Naive thymus-derived CD4-positive, alpha-beta T cell (primary cell): ENCODE measurements at places on chromosomes 12 and 14. TPM values are rescaled to one million over a fixed set of nuclear protein-coding genes. Genes with fewer than 3 reads are reported as not detected.

- no peak for DNase-seq
Observed at GRCh38 chr14:89445273-89445973, 28.4 kb upstream of the FOXN3 start.

- DNase-seq = no peak
Observed at GRCh38 chr14:60245380-60246177, 3.4 kb upstream of the PPM1A start.

RNASE2 gene
- total RNA-seq = 22.4 TPM

PRICKLE1 gene
- 0.10 and 0.25 TPM in 2 replicates for total RNA-seq

TEX22 gene
- total RNA-seq = 2.4 TPM

- no peak for DNase-seq
Observed at GRCh38 chr12:1507308-1507707, 87.1 kb downstream of the FBXL14 start.

- DNase-seq = no peak
Observed at GRCh38 chr12:112684742-112685141, 106.8 kb upstream of the RPH3A start.

- no peak for DNase-seq
Observed at GRCh38 chr12:120892265-120892664, 11.9 kb downstream of the SPPL3 start.

DNA sequence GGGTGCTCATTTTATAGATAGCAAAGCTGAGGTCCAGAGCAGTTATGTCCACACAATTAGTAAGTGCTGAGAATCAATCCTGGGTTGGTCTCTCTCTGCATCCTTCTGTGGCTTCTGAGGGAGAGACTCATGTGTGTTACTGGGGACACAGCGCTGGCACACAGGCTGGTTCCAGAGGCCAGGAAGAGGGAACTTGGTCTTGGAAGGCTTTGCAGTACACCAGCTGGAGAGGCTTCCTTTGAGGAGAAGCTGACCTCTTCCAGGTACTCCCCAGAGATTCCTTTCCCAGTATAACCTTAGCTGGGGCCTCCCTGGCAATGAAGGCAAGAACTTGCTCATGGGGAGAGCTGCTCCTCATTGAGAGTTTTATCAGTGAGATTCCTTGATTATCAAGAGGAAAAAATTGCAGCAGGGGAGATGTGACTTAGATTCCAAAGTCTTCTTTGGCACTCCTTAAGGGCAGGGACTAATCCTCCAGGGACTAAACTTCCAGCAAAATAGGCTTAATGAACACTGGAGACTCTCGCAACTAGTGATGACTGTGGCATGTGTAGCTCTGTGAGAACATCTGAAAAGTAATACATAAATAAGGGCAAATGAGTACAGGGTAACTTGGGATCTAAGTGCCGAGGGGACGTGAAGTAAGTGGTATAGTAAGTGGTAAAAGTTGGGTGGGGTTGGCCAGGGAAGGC is 13.9 kb upstream of the KRT80 start:
- no peak for DNase-seq

GRCh38 chr14:101173698-101174521 is 270.4 kb upstream of the RTL1 start:
- no peak for DNase-seq

GRCh38 chr12:58575256-58575655 is 345.0 kb downstream of the LRIG3 start:
- no peak for DNase-seq
